ENCODE measurements at places on chromosomes 12 and 14.
A peak's percentile ranks its signal among the peaks of the same experiment; 100 is the strongest.

GRCh38 chr12:104220931-104221330 is 5.4 kb downstream of the TXNRD1 start:
- no peak for DNase-seq

- DNase-seq: no peak
Measured at GRCh38 chr12:106079148-106079738, 59.5 kb downstream of the NUAK1 start.

DNA sequence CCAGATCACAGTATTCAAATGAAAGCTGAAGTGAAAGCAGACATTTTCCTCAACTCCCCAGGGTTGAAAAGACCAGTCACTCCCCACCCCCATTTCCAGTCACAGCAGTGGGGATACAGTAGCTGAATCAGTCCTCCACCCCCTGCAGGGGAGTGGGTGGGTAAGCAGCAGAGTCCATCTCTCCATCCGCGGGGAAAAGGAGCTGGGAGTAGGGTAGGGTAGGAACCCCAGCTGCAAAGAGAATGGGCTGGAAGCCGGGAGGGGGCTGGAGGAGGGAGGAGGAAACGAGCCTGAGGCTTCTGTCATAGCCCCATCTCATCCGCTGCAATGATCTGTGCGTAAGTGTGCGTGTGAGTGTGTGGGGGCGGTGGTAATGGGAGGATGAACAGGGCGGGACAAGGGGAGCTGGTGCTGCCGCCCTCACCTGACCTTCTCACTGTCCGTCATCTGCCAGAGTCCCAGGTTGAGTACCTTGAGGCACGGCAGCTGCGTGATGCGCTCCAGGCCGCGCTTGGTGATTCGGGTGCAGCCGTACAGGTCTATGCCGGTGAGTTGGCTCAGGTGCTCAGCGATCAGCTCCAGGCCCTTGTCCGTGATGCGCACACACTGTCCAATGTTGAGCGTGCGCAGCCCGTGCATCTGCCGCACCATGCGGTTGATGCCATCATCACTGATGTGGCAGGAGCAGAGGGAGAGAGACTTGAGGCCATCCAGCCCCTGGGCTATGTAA is 1.8 kb downstream of the FBXL14 start:
- peak; percentile 35 for DNase-seq

DNA sequence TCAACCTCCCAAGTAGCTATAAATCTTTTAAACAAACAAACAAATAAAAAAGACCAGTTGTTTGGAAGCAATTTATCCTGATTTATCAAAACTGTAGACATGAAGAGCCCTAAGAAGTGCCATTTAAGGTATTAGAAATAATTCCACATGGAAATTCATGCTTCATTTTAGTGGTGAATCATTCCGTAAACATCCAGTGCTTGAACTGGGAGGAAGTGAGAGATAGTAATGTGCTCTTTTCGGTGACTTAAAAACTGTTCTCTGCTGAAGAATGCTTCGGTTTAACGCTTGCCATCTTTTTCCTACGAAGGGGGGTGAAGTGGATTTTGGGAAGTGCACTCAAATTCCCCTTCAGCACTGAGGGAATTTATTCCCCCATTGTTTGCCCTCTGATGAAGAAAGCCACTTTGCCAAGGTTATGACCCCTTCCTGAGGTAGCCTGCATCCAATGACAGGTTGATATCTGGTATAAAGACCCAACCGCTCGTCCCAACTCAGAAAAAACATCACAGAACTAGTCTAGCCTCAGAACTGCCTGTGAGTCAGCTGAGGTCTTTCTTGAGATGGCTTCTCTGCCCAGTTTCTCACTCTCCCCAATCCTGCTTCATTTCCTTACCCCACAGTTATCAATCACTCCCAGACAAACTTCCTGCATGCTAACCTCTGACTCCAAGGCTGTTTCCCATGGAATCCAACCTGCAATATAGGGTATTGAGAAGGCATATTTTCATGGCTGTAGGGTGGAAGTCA is 244.1 kb downstream of the AEBP2 start:
- DNase-seq: no peak

GRCh38 chr14:40417777-40418401 is 985.7 kb upstream of the FBXO33 start:
- no peak for DNase-seq

GRCh38 chr14:91573528-91573893 is 63.4 kb upstream of the PPP4R3A start:
- DNase-seq: no peak

All from inflammatory macrophage (primary cell).